Effector memory CD4-positive, alpha-beta T cell (primary cell): ENCODE measurements at places on chromosomes 1 and 21.

DNA sequence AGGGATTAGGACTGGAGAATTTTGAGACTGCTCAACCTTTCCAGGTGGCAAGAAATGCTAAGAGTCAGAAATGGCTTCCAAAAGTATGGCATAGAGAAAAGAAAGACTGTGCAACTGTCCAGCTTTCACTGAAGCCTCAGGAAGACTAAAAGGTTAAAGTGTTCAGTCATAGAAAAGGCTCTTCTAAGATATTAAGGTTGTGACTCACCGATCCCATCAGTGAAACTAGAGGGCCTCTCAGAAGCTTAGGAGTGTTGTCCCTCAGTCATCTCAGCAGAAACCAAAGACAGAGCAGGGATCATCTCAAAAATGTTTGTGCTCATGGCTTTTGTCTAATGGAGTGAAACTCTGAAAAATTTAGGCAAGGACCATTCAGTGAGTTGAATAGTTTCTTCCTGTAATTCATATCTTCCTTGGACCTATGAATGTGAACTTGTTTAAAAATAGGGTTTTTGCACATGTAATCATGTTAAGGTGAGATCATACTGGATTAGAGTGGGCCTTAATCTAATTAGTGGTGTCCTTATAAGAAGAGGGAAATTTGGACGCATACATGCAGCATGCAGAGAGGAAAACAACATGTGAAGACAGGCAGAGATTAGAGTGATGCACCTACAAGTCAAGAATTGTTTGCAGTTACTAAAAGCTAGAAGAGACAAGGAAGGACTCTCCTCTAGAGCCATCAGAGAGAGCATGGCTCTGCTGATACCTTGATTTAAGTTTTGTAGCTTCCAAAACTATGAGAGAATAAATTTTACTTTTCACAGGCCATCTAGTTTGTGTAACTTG lies 71.3 kb downstream of the RPE65 start:
- DNase-seq: no peak
- H3K4me3 ChIP-seq: no peak overlapping the region
- H3K27ac ChIP-seq: no peak overlapping the region
- no peaks in the 10 kb centered on the region for H3K27me3 ChIP-seq
- H3K36me3 ChIP-seq: no peaks in the 10 kb centered on the region

DNA sequence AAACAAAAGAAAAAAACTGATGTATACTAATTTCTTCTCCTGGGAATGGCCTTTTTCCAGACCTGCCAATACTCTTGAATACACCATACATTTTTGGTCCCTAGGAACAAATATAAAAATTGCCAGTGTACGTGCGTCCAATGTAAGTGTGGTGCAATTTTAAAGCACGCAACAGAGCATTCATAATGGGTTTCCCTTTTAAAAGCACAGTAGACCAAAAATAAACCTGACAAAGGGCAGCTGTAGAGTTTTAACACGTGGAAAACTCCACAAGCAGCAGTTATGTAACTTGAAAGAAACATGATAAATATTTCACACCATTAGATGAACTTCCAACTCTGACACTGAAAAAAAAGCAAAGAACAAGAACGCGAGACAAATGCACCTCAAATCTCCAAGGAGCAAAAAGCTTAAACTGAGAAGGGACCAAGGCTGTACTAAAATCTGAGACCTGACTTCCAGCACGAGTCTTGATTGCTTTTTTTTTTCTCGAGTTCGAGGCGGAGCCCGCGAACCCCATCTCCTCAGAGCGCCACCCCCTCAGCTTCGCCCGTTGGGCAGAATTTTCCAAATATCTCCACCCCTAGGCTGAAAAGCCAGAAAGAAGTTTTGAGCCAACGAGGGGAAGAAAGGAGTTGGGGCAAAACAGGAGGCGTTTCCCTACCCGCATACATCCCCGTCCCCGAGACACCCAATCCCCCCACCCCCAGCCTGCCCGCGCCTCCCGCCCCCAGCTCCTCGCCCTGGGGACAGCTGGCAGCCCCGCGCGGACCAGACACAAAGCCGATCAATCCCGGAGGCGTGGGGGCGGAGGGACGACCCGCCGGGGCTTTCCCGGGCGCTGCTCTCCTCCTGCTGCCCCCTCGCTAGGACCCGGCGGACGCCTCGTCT lies at the start of gene JAM2:
Gene JAM2, plus strand, starts transcription at position 599 of the 891 bp plus-strand sequence. CDS start 564 bp downstream, outside the sequence.
- peaks cover 3% of the 10 kb centered on the region for H3K27me3 ChIP-seq
- H3K27ac ChIP-seq: no peak within 1 kb of the TSS
- peak within 1 kb of the TSS; percentile 68 for H3K4me3 ChIP-seq
- H3K4me1 ChIP-seq: peaks cover 4% of the 10 kb centered on the region
- no peaks in the 10 kb centered on the region for H3K36me3 ChIP-seq

DNA sequence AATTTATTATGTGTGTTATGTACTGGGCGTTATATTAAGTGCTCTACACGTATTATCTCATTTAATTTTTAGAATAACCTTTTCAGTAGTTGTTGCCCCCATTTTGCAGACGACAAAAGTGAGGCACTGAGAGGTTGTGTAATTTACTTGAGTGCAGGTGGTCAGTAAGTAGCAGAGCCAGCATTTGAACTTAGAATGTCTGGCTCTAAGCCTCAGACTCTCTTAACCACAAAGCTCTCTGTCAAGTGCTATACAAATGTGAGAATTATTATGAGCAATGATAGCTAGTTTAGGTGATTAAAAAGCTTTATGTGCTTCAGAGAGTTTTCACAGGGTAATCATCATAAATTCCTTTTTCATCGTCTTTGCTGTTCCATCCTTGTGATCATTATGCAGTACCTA lies 96.3 kb upstream of the UBE2U start:
- no peak overlapping the region for H3K27ac ChIP-seq
- no peak for DNase-seq
- no peaks in the 10 kb centered on the region for H3K4me1 ChIP-seq
- H3K4me3 ChIP-seq: no peak overlapping the region
- H3K36me3 ChIP-seq: no peaks in the 10 kb centered on the region

DNA sequence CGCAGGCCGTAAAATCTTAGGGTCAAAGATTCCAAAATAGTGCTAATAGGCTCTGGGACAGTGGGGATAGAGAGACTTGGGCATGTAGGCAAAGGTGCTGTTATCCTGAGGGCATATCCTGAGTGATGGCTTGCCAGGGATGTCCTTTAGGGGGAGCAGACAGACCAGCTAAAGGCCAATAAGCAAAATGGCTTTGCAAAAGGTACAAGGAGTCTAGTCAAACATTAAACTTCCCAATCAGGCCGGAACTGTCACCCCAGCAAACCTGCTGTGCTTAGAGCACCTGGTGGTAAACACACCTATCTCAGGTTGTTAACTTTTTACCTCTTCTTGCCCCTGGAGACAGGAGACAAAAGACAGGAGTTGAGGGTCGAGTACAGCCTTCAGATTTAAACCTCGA lies 49.1 kb downstream of the TRABD2B start:
- no peaks in the 10 kb centered on the region for H3K4me1 ChIP-seq
- no peak overlapping the region for H3K27ac ChIP-seq
- DNase-seq: no peak
- no peaks in the 10 kb centered on the region for H3K27me3 ChIP-seq
- no peak overlapping the region for H3K4me3 ChIP-seq

DNA sequence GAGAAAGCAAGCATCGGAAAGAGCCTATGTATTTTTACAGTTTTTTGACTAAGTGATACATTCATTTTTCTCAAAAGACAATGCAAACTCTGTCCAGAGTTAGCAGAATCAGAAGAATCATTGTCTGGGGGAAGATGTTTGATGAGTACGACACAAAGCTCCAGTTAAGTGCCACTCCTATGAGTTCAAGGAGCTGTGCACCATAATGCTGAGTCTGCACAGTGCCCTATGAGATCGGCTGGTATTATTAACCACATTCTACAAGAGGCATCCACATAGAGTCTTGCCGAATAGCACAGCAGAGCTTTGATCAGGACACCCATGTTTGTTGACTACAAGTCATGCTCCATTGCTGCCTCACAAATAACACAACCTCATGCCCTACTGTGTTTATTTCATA lies 54.9 kb upstream of the RAP1GAP start:
- no peaks in the 10 kb centered on the region for H3K27me3 ChIP-seq
- no peak for DNase-seq
- peaks cover 52% of the 10 kb centered on the region for H3K36me3 ChIP-seq

- no peak overlapping the region for H3K4me3 ChIP-seq
- no peak overlapping the region for H3K27ac ChIP-seq
- no peaks in the 10 kb centered on the region for H3K4me1 ChIP-seq
- no peak for DNase-seq
These were observed 76.4 kb upstream of the DNAH14 start for GRCh38 chr1:224852901-224853568.

DNA sequence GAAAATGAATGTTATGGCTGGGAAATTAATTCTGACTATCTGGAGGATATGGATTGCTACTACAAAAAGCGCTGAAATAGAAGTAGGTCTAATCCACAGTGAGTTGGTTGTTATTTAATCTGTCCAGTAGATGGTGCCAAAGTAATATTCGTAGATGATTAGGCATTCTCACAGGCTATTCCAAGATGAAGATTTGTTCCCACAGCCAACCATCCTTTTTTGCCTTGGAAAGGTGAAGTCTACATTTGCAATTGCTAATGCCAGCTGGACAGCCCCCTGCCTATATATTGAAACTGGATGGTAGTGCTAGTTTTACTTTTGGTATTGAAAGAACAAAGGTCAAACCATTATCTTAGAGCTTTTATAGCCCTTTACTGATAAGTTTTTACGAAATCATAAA lies 43.8 kb downstream of the RBM11 start:
- no peak overlapping the region for H3K27ac ChIP-seq
- no peak overlapping the region for H3K4me3 ChIP-seq
- no peaks in the 10 kb centered on the region for H3K4me1 ChIP-seq
- H3K36me3 ChIP-seq: no peaks in the 10 kb centered on the region
- no peak for DNase-seq

- peak overlapping the region; percentile 46 for H3K4me3 ChIP-seq
- DNase-seq: peak; percentile 6
- peaks cover 8% of the 10 kb centered on the region for H3K4me1 ChIP-seq
- peak overlapping the region; percentile 39 for H3K27ac ChIP-seq
- no peaks in the 10 kb centered on the region for H3K27me3 ChIP-seq
- H3K36me3 ChIP-seq: peaks cover 5% of the 10 kb centered on the region
These were observed 7.0 kb downstream of the PAFAH2 start for GRCh38 chr1:25990702-25991395.

- H3K27ac ChIP-seq: no peak overlapping the region
- H3K27me3 ChIP-seq: no peaks in the 10 kb centered on the region
- H3K36me3 ChIP-seq: no peaks in the 10 kb centered on the region
- DNase-seq: no peak
These were observed 6.8 kb upstream of the JAK1 start for GRCh38 chr1:64973061-64973647.

- no peak overlapping the region for H3K27ac ChIP-seq
- no peak for DNase-seq
- no peaks in the 10 kb centered on the region for H3K4me1 ChIP-seq
These were observed 5.2 kb upstream of the MAB21L3 start for GRCh38 chr1:116105996-116106395.

- H3K27me3 ChIP-seq: no peaks in the 10 kb centered on the region
- no peak within 1 kb of the TSS for H3K27ac ChIP-seq
- H3K36me3 ChIP-seq: no peaks in the 10 kb centered on the region
- no peak for DNase-seq
These were observed at the start of gene GUCA2B for GRCh38 chr1:42152907-42153600. Gene GUCA2B, plus strand, starts transcription at chr1:42153410. Its CDS starts 41 bp downstream, at chr1:42153451.

GRCh38 chr1:16075337-16076030 lies 2.0 kb upstream of the FAM131C start:
- peaks cover 3% of the 10 kb centered on the region for H3K27me3 ChIP-seq
- H3K27ac ChIP-seq: no peak overlapping the region
- peaks cover 19% of the 10 kb centered on the region for H3K4me1 ChIP-seq
- H3K4me3 ChIP-seq: no peak overlapping the region
- H3K36me3 ChIP-seq: no peaks in the 10 kb centered on the region

DNA sequence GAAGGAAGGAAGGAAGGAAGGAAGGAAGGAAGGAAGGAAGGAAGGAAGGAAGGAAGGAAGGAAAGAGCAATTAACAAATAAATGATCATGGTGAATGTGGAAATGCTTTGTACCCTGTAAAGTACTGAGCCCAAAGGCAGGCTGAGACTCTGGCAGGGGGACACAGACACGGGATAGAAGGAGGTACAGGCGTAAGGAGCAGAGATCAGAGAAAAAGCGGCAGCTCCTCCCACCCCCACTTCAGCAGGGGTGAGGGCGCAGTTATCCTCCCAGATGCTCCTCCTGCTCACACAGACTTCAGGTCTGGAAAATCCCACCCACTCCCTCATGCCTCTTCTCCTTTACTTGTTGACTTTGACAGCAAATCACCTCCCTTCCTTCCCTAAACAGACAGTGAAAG lies 464.5 kb downstream of the MATN1 start:
- no peaks in the 10 kb centered on the region for H3K4me1 ChIP-seq
- peaks cover 3% of the 10 kb centered on the region for H3K27me3 ChIP-seq
- no peak overlapping the region for H3K4me3 ChIP-seq
- no peak overlapping the region for H3K27ac ChIP-seq
- DNase-seq: no peak
